ENCODE measurements at places on chromosomes 16 and 17.

DNA sequence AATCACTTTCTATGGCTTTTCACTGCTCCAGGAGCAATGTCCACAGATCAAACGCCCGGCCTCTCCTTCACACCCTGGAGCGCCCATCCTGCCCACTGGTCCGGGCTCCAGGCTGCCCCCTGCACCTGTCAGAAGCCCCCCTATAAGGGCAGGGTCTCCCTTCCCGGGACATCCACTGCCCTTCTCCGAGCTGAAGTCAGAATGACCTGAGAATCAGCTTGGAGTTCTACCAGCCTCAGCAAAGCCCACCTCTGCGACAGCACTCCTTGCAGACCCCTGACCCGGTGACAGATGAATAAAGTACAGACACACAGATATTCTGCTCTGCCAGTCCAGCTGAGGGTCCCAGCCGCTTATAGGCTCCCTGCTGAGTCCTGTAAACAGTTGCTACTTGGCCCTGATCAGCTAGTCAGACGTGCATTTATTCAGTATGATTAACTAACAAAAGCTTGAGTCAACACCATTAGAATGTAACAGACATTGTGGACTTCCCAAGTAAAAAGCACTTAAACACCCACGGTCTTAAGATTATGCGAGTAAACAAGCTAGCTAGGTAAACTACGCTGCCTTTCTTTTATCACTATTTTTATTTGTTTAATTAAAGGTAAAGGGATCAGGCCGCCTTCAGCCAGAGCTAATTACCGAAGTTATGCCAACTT, 4.8 kb downstream of the SLC7A5 start:
- DNase-seq = no peak

DNA sequence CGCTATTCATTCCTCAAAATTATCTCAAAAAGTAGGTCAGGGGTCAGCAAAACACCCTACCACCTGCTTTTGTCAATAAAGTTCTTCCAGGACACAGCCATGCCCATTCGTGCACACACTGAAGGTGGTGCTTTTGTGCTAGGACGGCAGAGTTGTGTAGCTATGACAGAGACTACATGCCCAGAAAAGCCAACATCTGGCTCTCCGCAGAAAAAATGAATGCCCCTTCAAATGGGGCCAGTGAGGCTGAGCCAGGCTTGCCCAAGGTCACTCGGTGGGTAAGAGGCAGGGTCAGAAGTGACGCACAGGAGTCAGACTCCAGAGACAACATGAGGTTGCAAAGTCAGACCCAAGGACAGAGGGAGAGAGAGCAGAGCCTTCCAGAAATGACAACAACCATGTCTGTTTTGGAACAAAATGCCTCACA, 200.1 kb downstream of the XYLT1 start:
- no peak for DNase-seq

DNA sequence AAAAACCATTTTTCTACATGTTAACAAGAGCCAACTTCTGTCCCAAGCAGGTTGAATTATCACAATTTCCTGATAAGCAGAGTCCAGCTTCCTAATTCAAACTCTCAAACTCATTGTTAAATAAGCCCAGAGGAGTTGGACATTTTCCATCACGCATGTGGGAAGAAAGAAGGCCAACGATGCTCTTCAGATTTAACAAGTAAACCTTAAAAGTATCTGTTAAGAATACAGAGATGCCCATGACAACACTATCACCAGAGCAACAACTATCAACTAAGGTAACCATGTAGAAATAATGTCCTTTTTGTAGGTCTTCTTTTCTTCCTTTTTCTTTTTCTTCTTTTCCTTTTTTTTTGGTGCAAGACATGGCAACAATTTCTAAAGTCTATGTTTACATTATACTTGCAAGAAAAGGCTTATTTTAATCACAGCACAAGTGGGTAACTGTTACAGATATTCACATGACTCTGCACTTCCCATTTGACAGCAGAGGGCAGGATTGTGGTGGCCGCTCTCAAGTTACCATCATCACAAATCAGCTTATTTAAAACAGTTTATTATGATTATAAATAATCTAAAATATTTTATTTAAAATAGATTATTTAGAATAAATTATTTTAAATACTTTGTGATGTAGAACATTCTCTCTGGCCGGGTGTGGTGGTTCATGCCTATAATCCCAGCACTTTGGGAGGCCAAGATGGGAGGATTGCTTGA, 35.7 kb upstream of the DHRS7B start:
- no peak for DNase-seq

GRCh38 chr17:81865733-81866439, 5.3 kb downstream of the ARHGDIA start:
- peak; percentile 35 for DNase-seq

DNA sequence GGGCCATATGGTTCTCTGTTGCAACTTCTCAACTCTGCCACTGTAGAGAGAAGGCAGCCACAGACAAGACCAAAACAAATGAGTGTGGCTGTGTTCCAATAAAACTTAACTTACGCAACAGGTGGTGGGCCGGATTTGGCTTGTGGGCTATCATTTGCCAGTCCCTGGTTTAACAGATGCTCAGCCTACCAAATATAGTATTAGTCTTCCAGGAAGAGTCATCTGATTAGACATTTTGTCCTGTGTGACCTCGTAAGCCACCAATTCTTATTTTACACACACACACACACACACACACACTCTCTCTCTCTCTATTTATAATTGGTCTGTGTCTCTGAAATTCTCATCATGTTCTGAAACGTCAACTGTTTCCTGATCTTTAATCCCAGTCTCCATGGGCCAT, 245.9 kb downstream of the XYLT1 start:
- peak; percentile 94 for DNase-seq

DNA sequence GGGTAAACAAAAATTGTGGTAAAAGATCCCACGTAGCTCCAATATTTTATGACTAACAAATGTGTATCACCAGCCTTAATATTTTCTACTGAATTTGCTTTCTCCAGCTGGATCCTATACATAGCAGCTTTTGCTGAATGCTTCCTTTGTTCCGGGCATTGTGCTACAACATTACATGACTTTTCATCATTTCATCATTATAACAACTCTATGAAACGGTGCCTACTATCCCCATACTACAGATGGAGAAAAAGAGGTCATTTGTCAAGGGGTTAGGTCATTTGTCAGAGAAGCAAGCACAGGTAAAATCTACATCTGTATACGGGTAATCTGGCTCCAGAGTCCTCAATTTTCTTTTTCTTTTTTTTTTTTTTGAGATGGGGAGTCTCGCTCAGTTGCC, 74.3 kb downstream of the KANSL1 start:
- no peak for DNase-seq

GRCh38 chr17:44258811-44259351, 9.1 kb downstream of the SLC4A1 start:
- DNase-seq = no peak

DNA sequence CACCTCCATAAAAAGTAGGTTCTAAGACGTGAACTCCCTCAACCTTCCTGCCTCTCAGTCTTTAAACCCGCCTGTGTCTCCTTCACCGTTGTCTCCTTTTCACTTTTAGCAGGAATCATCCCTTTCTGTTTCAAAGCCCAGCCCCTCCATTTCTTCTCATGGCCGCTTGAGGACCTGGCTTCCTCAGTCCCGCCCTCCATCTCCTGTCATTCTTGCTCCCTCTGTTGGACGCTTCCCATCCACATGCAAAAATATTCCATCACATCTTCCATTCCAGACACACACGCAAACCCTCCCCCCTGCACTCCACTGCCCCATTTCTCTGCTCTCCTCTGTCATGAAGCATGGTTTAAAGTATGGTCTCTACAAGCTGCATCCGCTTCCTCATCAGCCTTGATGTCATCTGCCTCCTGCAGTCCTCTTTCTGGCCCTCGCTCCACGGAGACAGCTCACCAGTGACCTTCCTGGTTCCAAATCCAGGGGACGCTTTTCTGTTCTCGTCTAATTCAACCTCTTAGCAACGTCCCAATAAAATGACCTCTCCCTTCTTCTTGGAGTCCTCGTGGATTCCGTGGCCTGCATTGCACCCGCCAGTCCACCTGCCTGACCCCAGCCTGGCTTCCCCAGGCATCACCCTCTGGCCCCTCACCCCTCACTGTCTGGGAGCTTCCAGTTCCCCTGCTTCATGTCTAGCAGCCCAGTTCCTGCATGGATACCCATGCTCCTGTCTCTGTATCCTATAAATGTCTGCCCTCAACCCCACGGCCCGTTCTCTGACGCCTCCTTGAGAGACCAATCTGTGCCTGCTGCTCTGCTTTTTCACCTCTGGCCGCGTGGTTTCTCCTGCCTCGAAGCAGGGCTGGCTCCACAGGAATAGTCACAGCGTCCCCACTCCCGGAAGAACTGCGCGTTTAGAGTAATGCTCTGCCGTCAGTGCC, 26.2 kb downstream of the ANKRD40 start:
- peak; percentile 36 for DNase-seq

- DNase-seq = no peak
Observed at GRCh38 chr17:4443476-4443875, 9.7 kb downstream of the SPNS3 start.

DNA sequence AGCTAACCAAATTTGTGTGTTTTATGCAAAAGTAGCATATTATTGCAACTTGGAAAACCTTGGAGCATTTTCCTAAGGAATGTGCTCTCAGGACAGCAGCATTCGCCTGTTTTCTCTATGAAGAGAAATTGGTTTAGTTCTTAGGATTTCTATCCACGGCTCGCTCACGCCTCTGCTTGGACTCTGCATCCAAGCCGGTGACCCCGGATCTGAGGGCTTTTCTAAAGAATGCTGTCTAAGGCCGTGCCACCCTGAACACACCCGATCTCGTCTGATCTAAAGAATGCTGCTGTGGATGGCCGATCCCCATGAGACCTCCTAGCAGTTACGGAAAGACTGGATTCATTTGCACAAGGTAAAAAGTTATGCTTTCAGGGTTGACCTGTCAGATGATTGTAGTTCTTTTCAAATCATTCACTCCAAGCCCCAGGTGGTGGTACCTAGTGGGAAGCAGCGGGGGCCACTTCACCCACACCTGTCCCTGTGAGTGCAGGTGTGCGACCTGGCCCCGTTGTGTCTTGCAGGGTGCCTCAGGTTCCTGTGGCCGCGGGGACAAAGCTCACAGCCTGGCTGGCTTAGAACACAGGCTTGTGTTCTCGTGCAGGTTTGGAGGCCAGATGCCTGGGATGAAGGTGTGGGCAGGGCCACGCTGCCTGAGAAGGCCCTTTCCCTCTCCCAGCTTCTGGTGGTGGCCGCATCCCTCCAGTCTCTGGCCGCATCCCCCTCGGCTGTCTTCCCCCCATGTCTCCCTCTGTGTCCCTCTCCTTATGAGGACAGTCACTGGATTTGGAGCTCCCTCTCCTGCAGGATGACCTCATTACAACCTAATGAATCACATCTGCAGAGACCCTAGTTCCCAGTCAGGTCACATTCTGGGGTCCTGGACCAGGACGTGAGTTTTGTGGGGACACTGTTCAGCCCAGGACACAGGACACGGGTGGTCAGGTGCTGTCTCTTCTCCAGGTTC, 71.1 kb downstream of the BANP start:
- no peak for DNase-seq

DNA sequence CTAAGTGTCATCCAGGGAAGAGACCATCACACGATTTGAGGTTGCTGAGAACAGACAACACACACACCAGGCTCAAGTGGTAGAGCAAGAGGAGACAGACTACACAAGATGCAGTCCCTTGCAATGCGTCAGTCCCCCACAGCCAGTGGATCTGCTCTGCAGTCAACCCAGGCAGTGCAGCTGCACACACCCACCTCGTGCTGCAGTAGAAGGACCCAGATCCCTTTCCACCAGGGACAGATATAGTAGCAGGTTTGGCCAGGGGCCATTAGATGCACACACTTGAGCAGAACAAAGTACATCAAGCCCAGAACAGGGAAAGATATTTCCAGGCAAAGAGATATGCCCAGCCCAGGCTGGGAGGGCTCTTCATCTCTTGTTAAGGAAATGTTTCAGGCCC, 112.9 kb downstream of the GRIN2A start:
- DNase-seq = no peak

- DNase-seq = peak; percentile 82
Observed at GRCh38 chr17:55722742-55723487, at the start of gene TMEM100. Gene TMEM100 (minus strand): TSS chr17:55722864. CDS start chr17:55721070, 1,794 bp downstream.

GRCh38 chr16:70739389-70739788, 53.5 kb upstream of the MTSS2 start:
- DNase-seq = no peak

- DNase-seq = no peak
Observed at GRCh38 chr16:3348547-3349167, 7.0 kb upstream of the OR2C1 start.

- DNase-seq = no peak
Observed at GRCh38 chr16:85137323-85138072, 25.2 kb upstream of the CIBAR2 start.

DNA sequence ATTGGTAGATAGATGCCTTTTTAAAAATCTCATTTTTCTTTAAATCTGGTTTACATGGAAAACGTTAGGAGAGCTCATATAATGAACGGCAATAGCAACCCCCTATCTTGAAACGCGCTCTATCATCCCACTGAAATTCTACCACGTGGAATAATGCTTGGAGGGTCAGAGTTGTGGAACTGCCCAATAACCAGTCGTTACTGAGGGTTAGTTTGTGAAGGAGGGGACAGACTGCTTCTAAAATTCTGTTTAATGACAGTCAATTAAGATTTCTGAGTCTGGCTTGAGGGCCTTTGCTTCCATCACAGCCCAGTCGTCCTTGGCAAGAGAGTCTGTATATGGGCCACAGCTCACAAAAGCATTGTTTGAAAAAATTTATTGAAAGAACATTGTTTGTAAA, 482 bp downstream of the IRF8 start:
- DNase-seq = no peak

DNA sequence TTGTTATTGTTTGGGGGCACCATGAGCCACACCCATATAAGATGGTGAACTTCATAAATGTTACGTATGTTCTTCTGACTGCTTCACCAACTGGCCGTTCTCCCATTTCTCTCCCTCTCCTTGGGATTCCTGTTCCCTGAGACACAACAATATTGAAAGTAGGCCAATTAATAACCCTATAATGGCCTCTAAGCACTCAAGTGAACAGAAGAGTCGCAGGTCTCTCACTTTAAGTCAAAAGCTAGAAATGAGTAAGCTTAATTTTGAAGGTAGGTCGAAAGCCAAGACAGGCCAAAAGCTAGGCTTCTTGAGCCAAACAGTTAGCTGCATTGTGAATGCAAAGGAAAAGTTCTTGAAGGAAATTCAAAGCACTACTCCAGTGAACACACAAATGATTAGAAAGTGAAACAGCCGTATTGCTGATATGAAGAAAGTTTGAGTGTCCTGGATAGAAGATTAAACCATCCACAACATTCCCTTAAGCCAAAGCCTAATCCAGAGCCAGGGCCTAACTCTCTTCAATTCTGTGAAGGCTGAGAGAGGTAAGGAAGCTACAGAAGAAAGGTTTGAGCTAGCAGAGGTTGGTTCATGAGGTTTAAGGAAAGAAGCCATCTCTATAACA, 25.8 kb downstream of the HLF start:
- no peak for DNase-seq

- DNase-seq = no peak
Observed at GRCh38 chr17:77124192-77124889, 16.4 kb upstream of the SEC14L1 start.

Measured in NB4 (cell line).